GM13976 (cell line): ENCODE measurements at places on chromosomes 7 and 10.

DNA sequence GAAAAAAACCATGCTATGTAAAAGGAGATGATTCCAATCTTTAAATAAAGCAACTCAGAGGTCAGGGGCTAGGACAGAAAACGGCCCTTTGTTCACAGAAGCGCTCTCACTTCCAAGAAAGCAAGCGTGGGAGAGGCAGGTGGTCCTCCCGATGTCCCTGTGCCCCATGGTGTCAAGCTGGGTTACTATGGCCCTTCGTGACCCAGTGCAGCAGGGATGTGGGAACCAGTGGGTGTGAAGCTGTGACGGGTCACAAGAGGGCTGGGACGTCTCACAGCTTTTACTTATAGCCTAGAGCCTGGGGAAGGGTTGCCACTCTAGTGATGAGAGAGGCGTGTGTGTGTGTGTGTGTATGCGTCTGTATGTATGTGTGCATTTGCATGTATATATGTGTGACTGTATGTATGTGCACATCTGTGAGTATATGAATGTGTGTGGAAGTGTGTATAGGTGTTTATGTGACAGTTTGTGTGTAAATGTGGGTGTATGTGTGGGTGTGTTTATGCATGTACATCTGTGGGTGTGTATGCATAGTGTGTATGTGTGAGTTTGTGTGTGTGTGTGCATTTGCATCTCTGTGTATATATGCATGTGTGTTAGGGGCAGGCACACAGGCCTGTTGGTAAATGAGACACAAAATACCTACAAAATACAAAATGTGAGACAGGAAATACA is 25.2 kb downstream of the HTRA1 start:
- DNase-seq = no peak

DNA sequence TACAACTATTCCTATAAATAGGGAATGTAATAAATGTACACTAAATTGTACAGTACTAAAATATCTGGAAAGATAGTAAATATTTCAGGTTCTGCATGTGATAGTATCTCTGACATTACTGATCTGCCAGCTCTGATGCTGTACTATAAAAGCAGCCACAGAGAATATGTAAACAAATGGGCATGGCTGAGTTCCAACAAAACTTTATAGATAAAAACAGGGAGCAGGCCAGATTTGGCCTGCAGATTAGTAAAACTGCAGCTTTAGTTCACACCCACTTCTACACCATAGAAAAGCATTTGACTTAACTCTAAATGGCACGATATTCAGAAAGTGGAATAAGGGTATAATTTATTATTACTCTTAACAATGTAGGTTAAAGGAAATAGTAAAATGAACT is 18.8 kb upstream of the TLL2 start:
- no peak for DNase-seq

- no peak for DNase-seq
These were observed 9.7 kb downstream of the CREM start for GRCh38 chr10:35136263-35136815.

GRCh38 chr10:88209837-88210561 is 346.6 kb downstream of the PTEN start:
- no peak for DNase-seq

- no peak for DNase-seq
These were observed 4.0 kb downstream of the ABCB1 start for GRCh38 chr7:87596696-87597095.
